ENCODE measurements at places on chromosomes 3 and 15.
A peak's percentile ranks its signal among the peaks of the same experiment; 100 is the strongest.

- no peak for DNase-seq
Measured at GRCh38 chr3:120625159-120625586, 29.0 kb downstream of the NDUFB4 start.

- no peak for DNase-seq
Measured at GRCh38 chr15:42504631-42505030, 9.2 kb downstream of the SNAP23 start.

GRCh38 chr15:56917652-56918045 lies 795 bp upstream of the TCF12 start:
- no peak for DNase-seq

DNA sequence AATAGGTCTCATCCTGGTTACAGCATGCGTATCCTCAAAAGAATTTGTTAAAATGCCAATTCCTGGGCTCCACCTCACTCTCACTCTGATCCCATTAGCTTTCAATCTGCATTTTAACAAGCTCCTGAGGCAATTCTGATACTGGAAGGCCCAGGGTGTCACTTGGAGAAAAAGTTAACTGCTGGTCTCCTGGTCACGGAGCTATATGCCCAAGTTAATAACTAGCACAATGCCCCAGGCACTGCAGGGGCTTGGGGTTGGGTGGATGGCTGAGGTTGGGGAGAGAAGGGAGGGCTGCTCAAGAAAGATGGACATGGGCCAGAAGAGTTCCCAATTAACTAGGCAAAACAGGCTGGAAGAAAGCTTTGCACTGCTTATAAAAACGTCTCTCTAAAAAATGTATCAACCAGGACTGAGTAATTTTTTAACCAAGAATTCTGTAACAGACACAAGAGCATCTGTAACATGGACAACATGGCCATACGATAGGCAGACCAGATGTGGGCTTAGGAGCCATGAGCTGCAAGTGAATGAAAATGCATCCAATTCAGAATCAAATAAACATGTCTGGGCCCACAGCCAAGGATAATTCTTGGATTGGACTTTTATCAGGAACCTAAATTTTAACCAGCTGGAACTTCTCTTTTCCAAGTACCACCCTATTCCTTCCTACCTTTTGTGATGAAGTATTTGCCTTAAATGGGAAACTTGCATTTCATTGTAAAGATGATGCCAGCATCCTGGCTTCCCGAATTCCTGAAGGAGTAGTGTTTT lies 4.2 kb downstream of the IL17RD start:
- DNase-seq, result no peak

DNA sequence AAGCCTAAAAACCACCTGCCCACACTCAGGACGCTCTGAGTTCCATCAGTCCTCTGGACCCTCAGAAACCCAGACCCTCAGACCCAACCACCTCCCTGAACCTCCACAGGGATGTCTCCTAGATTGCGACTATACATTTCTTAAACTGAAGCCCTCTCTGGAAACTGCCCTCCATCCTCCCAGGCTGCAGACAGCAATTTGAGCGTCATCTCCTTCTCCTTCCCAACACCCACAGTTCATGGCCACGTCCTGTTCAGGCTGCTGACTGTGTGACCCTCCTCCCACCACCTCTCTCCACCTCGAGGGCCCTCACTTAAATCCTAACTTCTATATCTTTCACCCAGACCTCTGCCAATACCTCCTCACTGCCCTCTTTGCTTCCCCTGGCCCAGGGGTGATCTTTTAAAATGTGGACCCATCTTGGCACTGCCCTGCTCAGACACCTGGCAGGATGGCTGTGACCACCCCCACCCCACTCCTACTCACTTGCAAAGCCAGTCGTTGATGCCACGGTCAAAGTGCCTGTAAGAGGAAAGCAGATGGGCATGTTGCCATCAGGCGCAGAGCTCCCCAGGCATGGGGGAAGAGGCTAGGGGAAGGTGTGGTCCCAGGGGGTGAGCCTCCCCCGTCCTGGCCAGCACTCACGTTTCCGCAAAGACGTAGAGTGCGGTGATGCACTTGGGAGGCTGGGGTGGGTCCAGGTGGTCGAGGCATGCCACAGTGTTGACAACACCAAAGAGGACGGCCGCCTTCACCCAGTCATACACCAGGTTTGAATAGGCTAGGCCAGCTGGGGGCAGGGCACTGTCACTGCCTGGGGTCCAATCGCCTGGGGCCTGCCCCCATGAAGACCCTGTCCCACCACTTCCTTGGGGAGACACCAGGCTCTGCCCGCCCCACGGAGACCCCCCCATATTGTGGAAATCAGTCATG lies 6.0 kb downstream of the HHATL start:
- DNase-seq, result no peak

DNA sequence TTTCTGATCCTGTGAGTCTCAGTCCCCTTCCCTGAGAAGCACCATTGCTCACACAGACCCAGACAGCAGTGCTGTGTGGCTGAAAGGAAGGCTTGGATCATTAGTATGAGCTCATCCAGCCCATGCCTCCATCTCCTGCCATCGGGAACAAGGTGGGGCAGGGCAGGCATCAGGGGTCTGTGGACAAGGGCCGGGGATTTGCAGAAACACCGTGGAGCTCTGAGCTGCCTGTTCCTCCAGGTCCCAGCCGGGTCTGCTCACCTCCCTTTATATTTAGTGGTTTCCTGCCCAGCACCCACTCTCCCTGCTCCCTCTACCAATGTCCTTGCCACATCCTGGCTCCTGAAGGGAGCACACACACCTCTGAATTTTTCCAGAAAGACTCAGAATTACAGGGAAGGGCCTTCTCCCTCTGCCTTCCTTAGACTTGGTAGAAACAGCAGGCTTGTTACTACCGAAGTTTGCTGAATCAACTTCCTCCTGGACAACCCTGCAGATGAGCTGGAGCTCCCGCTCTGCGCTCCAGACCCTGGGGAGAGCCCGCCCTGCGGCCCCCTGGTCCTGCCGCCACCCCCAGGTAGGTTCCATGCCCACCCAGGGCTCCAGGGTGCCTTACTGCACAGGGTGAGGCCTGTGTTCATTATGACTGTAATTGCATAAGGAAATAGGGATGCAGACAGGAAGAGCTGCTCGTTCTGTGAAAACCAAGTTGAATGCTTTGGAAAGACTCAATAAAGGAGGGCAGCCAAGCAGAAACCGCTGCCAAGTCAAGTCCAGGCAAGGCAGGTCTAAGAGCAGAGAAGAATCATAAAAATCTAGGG lies 128.1 kb downstream of the NSMCE3 start:
- DNase-seq, result peak; percentile 21

DNA sequence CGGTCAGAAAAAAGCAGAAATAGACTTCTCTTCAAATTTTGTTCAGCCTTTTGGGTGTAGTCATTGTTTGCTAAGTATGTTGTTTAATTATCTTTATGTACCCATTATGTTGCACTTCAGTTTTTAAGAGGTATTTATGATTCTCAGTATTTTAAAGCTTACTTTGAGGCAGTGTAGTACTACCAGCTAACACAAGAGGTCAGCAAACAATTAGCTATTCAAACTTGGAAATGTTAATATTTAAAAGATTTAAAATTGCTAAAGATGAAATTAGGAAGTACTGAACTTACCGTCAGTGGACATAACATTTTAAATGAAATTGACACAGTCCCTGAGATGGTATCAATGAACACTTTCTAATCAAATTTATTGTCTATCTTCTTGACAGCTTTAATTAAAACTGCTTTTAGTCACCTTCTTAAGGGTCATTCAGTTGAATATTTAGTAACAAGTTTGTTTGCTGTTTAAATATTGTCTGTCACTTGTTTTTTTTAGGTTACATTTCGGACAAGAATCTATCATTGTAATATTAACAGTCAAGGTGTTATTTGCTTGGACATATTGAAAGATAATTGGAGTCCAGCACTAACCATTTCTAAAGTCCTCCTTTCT lies 28.1 kb downstream of the NKIRAS1 start:
- no peak for DNase-seq

All from liver (tissue), 10 donors.